ENCODE measurements at places on chromosomes 2 and 18. TPM values are rescaled to one million over a fixed set of nuclear protein-coding genes. Genes with fewer than 3 reads are reported as not detected.

The BCL2 gene
- 8.5 TPM for total RNA-seq

The CPS1 gene
- total RNA-seq, result 7.5 TPM

The ACMSD gene
- total RNA-seq, result not detected

The RAPH1 gene
- total RNA-seq, result 30.3 TPM

DNA sequence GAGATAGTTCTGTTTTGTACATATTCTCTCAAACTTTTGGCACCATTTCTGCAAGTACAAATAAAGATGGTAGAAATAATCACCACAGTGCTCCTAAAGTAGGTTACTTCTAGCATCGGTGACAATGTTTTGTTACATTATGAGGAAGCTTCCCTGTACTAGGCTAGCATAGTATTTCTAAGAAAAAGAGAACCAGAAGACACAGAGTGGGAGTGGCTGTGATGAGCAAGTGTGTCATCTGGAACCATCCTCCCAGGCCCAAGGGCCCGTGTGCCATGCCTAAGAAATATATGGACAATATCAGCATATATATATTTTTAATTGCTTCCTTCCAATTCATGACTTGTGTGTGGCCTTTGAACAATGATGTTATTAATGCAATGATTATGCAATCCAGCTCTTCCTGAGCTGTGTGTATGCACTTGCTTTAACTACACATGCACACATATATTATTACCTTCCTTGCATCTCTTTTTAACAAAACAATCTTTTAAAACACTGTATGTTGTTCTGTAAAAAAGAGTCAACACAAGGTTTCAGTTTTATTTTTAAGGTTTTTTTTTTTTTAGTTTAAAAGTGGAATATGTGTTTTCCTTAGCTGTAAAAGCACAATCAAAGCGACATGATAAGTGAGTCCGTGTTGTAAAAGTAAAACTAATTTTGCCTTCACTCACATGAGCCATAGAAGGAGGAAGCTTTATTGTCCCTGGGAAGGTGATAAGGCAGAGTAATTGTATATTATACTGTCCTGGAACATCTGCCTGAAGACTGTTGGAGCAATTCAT is 303.9 kb downstream of the ZNF407 start:
- DNase-seq, result no peak

DNA sequence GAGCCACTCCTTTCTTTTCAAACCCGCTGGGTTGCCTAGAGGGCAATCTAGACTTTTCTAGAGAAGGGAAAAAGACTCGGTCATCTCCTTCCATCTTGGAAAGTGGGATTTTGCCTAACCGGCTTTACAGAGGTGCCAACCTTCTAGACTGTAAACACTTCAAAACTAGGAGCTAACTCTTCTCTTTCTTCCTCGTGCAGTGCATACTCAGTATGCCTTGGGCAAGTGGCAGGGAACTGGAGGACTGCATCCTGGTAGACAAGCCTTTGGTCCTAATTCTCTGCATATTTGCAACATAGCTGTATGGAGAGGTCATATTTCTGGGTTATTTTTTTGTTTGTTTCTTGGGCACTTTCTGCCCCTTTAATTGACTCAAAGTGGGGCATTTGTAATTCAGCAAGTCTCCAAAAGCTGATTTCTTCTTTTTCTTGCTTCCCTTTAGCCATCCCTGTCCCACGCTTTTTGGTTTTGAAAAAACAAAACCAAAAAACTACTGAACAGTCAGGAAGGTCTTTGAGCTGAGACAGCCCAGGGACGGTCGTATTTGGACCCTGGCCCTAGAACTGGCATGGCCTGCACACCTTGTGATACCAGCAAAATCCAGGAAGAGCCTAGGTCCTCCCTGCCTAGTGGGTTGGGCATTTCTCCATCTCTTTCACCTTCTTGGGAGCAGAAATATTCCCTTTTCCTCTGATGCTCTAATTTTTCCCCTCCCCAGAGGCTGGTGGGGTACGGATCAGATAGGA is 5.8 kb upstream of the GATA6 start:
- no peak for DNase-seq

DNA sequence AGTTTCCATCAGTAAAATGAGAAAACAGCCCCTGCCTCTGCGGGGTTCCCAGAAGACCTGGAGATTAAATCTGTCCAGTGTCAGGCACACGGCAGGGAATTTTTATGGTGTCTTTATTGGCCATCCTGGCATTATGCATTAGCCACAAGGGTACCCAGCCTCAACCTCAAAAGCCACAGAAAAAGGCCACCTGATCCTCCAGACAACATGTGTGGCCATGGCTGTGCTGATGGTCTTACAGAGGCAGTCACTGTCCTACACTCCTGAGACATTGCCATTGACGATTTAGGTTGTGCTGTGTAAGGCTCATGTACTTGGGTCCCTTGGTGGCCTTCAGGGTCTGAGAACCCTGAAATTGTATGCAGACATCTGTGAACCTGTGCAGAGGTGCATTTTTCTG is 115.6 kb downstream of the SMAD7 start:
- no peak for DNase-seq

DNA sequence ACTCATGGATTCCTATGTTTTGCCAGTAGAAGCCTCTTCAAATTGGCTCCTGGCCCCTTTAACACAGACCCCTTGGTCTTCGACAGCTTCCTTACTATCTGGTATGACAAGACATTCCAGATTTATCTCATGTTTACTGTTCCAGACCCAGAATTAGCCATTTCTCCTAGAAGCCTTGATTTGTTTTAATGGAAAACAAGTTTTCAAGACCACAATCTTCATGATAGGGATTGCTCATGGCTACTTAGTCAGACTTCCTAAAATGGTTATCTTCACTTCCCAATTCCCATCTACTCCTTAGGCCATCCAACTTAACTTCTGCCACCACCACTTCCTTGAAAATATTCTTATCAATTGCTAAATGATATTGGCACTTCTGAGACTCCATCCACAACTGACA is 63.2 kb downstream of the TTC32 start:
- no peak for DNase-seq

GRCh38 chr2:98895901-98896300 is 40.1 kb downstream of the CRACDL start:
- DNase-seq, result no peak

DNA sequence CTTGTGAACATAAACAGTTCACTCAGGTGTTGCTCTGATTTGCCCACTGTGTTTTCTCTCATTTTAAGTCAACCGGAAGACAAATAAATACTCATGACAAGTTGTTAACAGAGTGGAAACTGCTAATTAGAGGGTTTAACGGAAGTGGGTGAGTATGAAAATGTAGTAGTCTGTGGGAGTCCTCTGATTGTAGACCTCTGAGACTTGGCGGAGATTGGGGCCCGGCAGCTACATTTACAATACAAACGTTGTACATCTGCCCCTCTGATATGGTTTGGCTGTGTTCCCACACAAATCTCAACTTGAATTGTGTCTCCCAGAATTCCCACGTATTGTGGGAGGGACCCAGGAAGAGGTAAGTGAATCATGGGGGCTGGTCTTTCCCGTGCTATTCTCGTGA is 107.3 kb upstream of the FAM98A start:
- DNase-seq, result no peak

DNA sequence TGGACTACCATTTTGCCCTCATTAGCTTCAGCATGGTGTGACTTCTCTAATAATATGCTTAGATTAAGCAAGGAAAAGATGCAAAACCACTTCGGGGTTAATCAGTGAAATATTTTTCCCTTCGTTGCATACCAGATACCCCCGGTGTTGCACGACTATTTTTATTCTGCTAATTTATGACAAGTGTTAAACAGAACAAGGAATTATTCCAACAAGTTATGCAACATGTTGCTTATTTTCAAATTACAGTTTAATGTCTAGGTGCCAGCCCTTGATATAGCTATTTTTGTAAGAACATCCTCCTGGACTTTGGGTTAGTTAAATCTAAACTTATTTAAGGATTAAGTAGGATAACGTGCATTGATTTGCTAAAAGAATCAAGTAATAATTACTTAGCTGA is 16.3 kb downstream of the TYMS start:
- DNase-seq, result no peak

DNA sequence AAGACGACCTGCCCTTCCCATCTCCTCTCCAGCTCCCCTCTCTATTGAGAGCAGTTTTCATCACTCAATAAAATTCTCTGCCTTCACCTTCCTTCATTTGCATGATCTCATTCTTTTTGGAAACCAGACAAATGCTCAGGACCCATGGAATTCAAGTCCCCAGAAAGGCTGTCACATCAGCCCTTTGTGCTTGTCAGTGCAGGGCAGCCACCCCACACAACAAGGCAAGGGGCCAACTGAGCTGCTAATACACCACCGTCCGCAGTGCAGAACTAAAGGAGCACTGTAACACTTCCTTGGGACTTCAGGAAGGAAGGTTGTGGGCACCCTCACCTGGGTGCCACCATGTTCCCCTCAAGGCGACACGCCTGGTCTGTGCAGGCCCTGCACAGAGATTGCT is 26.2 kb downstream of the MCEE start:
- DNase-seq, result no peak

Measured in mesothelial cell of epicardium (in vitro differentiated cells).